Activated CD4-positive, alpha-beta memory T cell treated with anti-CD3 and anti-CD28 coated beads, Interleukin-2, amount 10 ng/mL, durations not matched to agents 7 days and 5 days (primary cell): ENCODE measurements at places on chromosomes 16 and 17. TPM values are rescaled to one million over a fixed set of nuclear protein-coding genes. Genes with fewer than 3 reads are reported as not detected.

DNA sequence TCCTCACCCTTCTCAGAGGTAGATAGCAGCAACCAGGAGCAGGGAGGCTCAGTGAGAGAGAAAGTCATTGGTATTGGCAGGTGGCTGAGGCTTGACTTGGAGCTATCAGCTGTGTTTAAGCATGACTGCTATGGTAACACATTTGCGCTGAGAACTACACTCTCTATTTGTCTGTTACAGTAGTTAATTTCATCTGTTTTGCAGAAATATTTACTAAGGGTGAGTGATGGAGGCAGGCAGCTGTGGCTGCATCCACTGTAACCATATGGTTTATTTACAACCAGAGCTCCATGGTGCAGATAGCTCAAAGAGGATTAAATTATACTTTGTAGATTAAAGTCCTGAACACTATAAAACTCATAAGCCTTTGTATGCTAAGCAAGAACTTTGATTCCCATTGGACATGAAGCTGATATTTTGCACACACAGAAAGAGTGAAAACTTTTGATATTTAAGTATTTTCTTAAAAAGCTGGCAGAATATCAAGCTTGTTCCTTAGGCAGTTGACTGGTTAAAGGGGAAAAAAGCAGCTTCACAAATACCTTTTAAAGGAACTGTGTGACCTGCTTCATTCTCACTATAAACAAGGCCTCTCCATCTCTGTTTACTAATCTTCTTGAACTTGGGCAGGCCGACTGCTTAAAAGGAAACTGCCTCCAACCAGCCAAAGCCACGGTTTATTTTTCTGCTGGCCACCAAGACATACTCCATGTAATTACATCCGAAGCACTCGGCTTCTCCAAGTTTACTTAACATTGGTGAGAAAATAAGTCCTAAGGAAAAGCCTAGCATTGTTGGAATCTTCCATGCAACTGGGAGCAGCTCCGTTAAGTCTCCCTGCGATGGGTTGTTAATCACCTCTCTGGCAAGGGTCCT, 299.8 kb upstream of the ZFHX3 start:
- no peak for DNase-seq

DNA sequence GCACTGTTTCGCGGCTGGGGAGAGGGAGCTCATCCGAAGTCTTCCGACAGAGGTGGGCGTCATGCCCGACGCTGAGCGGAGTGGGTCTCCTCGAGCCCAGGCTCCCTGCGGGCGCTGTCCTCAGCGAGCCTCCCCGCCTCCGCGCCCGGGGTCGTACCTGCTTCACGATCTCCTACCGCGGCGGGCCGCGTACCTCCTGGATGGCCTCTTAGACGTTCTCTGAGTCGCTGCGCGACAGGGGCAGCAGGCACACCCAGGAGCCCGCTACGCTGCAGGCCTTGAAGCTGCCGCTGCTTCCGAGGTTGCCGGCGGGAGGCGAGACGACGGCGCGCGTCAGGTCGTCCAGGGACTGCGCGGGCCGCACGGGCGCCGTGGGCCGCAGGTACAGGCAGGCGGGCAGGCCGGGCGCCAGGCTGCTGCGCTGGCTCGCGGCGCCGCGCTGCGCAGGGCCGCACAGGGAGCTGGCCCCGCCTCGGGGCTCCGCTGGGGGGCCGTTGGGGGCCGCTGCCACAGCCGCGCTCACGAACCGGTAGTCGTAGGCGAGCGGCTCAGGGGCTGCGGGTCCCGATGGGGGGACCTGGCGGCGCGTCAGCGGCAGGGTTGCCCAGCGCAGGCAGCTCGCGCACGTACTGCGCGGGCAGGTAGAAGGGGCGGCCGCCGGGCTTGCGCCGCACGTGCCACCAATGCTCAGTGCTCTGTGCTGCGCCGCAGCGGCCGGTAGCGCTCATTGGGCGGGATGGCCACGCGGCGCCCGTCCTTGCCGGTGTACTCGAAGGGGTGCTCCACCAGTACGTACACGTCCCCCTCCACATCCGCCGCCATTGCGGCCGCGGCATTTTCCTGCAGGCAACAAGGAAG, 116.4 kb upstream of the SMURF2 start:
- peak; percentile 30 for DNase-seq

- DNase-seq = no peak
Observed at GRCh38 chr17:72613396-72613795, 479.1 kb downstream of the SLC39A11 start.

DNA sequence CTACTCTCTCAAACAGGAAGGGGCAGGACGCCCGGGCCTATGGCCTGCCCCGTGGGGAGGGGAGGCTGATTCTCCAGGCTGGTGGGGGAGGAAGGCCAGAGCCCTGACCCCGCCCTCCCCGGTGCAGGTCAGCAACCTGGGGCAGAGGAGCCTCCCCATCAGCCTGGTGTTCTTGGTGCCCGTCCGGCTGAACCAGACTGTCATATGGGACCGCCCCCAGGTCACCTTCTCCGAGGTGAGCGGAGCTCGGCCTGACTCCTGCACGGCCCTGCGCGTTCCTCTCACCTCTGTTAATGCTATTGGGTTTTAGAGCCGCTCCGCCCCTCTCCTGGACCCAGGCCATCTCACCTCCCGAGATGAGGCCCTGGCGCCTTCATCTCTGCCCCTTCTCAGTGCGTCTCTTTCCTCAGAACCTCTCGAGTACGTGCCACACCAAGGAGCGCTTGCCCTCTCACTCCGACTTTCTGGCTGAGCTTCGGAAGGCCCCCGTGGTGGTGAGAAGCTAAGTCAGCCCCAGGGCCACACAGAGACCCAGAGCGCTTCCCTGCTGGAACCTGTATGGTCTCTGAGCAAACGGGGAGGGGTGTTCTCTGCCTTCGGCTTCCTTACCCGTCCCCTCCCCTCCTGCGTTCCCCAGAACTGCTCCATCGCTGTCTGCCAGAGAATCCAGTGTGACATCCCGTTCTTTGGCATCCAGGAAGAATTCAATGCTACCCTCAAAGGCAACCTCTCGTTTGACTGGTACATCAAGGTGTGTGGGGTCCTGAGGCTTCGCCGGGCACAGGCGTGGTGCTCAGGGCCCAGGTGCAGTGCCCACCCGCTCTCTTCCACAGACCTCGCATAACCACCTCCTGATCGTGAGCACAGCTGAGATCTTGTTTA, 25.1 kb upstream of the ITGAX start:
- no peak for DNase-seq

GRCh38 chr16:24049113-24049512, 207.0 kb upstream of the CACNG3 start:
- no peak for DNase-seq

GRCh38 chr16:67336648-67337047, 10.0 kb downstream of the LRRC36 start:
- DNase-seq = no peak

GRCh38 chr17:49944273-49944870, 24.6 kb upstream of the DLX4 start:
- DNase-seq = no peak

GRCh38 chr17:63837962-63838600, 4.4 kb downstream of the SMARCD2 start:
- no peak for DNase-seq

- no peak for DNase-seq
Observed at GRCh38 chr16:47493381-47494337, 32.5 kb downstream of the PHKB start.

NXN gene
- 0.30 TPM for total RNA-seq

BOLA2 gene
- total RNA-seq = 11.7 TPM

DNA sequence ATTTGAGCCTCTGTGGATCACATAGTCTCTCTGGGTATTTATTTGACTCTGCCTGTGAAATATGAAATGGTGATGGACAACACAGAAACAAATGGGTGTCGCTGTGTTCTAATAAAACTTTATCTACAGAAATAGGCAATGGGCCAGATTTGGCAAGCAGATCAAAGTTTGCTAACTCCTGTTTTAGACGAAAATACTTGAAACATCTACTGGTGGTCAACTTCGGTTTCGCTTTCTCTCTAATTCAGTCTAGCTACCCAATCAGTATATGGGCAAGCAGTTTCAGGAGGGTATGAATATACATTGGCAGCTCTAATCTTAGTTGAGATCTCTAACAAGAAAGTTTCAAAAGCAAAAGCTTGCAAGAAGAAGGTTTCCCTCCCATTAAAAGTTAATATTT, 60.1 kb upstream of the DYNLRB2 start:
- no peak for DNase-seq

- peak; percentile 61 for DNase-seq
Observed at GRCh38 chr17:15257258-15257788, 7.8 kb downstream of the PMP22 start.

DNA sequence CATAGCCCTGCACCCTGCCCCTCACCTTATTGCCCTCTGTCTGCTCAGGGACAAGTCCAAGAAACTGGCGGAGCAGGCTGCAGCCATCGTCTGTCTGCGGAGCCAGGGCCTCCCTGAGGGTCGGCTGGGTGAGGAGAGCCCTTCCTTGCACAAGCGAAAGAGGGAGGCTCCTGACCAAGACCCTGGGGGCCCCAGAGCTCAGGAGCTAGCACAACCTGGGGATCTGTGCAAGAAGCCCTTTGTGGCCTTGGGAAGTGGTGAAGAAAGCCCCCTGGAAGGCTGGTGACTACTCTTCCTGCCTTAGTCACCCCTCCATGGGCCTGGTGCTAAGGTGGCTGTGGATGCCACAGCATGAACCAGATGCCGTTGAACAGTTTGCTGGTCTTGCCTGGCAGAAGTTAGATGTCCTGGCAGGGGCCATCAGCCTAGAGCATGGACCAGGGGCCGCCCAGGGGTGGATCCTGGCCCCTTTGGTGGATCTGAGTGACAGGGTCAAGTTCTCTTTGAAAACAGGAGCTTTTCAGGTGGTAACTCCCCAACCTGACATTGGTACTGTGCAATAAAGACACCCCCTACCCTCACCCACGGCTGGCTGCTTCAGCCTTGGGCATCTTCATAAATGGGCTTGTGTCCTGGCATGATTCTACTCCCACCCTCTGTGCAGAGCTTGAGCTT, 6.3 kb upstream of the NFATC3 start:
- no peak for DNase-seq

- no peak for DNase-seq
Observed at GRCh38 chr17:82127315-82127595, 29.2 kb upstream of the FASN start.

- DNase-seq = no peak
Observed at GRCh38 chr16:58937661-58938060, 203.5 kb upstream of the GOT2 start.

PYDC1 gene
- not detected for total RNA-seq

DNA sequence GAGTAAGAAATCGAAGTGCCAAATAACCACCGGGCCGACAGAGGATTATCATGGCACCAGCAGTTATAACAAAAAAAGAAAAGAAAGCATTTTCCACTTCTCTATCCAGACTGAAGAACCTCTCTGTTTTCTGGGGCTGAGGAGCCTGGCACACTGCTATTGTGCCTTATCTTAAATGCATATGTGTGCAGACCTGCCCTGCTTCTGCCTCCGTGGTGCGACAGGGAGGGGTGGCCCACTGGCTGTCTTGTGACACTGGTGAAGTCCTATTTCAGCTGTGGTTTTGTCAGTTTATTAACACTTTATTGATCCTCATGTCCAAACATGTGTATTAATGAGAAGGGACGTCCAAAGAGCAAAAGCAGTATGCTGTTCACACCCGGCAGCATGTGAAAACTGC, 55.4 kb downstream of the CDK5R1 start:
- no peak for DNase-seq

DNA sequence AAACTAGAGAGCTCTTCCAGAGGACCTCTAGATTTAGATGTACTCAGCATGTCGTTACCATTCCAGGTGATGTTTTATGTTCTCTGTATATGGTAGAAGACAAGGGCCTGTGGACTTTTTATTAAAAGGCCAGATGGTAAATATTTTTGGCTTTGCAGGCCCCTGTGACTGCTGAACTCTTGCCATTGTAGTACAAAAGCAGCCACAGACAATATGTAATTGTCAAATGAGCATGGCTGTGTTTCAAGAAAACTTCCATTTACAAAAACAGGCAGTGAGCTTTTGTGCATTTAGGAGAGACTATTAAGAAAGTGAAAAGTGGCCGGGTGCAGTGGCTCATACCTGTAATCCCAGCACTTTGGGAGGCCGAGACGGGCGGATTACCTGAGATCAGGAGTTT, 4.6 kb downstream of the NIP7 start:
- no peak for DNase-seq

SLC2A4 gene
- total RNA-seq = not detected

- DNase-seq = no peak
Observed at GRCh38 chr17:73643852-73644144, 447 bp downstream of the SDK2 start.

- DNase-seq = no peak
Observed at GRCh38 chr16:48432136-48432535, 46.9 kb upstream of the SIAH1 start.

- no peak for DNase-seq
Observed at GRCh38 chr16:87395181-87395842, 3.2 kb downstream of the MAP1LC3B start.

DNA sequence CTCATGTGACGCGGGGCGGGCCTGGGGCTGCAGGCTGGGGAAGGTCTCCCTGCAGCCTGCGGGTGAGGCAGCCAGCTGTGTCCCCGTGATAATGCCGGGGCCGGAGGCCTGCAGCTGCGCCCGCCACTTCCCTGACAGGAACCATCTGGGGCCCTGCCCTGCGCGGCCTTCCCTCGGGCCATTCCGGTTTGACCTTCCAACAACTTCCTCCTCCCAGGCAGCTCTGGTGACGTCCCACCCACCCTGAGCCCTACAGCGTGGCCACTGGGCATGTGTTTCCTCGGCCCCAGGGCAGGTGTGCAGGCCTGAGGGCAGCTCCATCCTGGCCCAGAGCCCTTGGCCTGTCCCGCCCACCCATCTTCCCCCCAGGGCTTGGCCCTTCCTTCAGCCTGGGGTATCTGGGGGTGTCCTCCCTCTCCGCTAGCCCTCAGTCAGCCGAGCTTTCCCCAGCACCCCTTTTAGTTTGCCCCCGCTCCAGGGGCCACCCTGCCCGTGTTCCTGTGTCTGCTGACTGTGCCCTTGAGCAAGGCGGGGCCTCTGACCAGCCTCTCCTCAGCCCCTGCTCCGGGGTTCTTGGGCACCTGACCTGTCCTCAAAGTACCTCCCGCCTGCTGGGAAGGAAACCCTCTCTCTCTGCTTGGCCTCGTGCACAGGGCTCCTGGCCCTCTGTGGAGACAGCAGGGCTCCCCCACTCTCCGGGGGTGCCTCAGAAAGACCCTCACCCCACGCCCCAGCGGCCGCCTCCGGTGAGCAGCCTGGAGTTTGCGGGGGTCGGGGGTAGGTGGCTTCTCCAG, at the start of gene CBFA2T3:
TSS of gene CBFA2T3 (minus strand) at position 190 of the 794 bp plus-strand sequence. CDS start 400 bp downstream, outside the sequence.
- no peak for DNase-seq

DNA sequence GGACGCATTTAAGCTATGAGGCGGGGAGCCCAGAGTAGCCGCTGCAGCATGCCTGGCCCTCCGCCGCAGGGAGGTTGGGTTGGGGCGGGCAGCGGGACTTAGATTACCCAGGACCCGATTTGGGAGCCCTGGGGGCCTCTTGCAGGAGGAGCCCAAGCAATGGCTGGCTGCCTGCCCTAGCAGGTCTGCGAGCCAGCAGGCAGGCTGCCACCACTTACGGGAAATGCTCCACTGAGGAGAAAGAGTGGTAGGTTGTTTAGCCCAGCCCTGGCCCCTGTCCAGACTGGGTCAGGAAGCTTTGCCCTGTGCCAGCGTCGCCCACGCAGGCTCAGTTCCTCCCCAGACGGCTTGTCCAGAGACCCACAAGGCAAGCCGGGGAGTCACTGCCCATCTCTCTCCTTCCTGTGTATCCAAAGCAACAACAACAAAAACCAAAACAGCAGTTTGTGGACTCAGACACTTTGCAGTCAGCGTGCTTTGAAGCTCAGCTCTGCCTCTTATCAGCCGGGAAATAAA, 10.3 kb upstream of the TVP23A start:
- DNase-seq = no peak
